Substantia nigra (tissue), 51 donors: ENCODE measurements at places on chromosomes 6 and 20.

DNA sequence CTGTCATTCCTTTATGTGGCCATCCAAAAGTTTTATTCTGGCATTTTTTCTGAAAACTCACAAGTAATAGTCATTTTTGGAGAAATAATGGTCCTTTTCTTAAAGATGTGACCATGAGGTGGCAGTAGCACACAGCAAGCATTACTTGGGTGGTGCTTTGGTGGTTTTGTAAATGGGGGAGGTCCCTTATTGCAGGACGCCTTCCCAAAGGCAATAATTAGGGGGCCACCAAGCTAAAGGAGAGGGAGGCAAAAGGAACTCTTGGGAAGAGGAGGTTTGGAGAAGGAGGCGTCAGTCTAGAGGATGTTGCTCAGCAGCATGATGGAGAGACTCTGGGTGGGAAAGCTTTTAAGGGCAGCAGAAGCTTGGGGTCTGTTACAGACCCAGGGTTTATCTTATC lies 422.6 kb upstream of the MMS22L start:
- no peak for DNase-seq

- no peak for DNase-seq
Measured at GRCh38 chr6:149368065-149368464, 32.0 kb upstream of the SUMO4 start.

GRCh38 chr6:83707829-83708545 lies 914 bp downstream of the SNAP91 start:
- DNase-seq, result peak; percentile 16

GRCh38 chr6:32843331-32843978 lies 392 bp downstream of the PSMB8 start:
- no peak for DNase-seq

GRCh38 chr6:163547287-163547686 lies 132.8 kb downstream of the QKI start:
- DNase-seq, result no peak

DNA sequence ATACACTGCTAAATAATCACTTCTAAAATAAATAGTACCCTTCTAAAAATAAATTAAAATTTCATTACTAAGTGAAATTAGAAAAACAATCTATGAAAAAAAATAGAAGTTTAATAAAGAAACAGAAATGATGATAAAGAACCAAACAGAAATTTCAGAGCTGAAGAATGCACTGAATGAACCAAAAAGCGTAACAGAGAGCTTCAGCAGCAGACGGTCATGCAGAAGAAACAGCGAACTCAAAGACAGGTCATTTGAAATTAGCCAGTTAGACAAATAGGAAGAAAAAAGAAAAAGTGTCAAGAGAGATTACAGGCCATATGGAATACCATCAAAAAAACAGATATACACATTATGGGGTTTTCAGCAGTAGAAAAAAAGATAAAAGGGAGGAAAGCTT lies 706.7 kb downstream of the TBC1D32 start:
- DNase-seq, result no peak

DNA sequence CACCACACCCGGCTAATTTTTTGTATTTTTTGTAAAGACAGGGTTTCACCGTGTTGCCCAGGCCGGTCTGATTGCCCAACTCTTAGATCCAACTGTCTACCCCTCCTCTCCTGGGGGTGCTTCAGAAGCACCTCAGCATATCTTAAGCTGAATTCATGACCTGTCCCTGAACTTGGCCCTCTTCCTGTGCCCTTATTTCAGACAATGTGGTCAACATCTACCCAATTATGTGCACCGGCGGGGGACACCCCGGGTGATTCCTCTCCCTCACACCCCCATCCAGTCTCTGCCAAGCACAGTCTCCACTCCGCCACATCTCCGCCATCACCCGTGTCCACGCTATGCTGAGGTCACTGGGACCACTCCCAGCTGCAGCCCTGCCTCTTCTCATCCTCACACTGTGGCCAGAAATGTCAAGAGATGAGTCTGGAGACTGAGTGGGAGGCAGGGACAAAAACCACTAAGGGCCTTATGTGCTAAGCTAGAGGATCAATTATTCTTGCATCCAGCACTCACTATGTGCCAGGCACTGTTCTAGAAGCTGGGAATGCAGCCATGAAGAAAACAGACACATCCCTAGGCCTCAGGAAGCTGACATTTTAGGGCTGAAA lies 111.9 kb downstream of the ARMC2 start:
- no peak for DNase-seq

DNA sequence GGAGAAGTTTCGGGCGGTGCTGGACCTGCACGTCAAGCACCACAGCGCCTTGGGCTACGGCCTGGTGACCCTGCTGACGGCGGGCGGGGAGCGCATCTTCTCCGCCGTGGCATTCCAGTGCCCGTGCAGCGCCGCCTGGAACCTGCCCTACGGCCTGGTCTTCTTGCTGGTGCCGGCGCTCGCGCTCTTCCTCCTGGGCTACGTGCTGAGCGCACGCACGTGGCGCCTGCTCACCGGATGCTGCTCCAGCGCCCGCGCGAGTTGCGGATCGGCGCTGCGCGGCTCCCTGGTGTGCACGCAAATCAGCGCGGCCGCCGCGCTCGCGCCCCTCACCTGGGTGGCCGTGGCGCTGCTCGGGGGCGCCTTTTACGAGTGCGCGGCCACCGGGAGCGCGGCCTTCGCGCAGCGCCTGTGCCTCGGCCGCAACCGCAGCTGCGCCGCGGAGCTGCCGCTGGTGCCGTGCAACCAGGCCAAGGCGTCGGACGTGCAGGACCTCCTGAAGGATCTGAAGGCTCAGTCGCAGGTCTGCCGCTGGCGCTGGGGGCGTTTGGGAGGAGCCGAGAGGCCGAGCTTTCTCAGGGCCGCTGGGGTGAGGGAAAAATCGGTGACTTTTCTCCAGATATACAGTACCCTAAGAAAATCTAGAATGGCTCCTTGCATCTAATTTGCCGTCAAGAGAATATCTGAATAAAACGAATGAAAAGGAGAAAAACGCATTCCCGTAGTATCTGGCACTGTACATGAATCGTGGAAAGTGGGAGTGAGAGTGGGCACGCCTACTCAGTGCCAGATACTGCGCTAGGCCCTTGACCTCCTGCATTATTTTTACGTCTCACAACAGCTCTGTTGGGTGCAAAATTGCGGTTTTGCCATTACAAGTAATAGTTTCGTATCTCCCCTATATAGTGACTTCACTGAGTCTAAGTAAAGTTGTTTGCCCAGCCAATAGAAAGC lies 1.0 kb downstream of the CALHM6 start:
- no peak for DNase-seq

- DNase-seq, result no peak
Measured at GRCh38 chr6:117601811-117602150, 530 bp downstream of the GOPC start.

GRCh38 chr20:63695424-63696305 lies 787 bp upstream of the TNFRSF6B start:
- no peak for DNase-seq
